ENCODE measurements at places on chromosomes 2 and 18. TPM values are rescaled to one million over a fixed set of nuclear protein-coding genes. Genes with fewer than 3 reads are reported as not detected.

DNA sequence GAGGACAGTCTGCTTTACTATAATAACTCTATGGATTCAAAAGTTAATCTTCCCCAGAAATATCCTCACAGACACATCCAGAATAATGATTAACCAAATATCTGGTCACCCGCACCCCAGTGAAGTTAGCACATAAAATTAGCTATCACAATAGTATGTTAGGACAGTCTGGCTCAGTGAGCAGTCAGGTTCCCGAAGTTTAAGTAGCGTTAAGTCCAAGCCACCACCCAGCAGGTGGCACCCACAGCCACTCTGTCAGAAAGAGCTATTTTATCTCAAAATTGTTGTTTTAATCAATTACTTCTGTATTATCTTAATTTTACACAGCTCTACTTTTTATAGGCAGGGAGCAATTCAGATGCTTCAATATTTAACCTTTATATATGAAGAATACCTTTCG lies 537.5 kb downstream of the MBD2 start:
- DNase-seq: no peak
- no peak overlapping the region for H3K4me3 ChIP-seq
- no peaks in the 10 kb centered on the region for H3K4me1 ChIP-seq
- no peak overlapping the region for H3K27ac ChIP-seq
- H3K36me3 ChIP-seq: no peaks in the 10 kb centered on the region
- H3K27me3 ChIP-seq: peaks cover 11% of the 10 kb centered on the region

DNA sequence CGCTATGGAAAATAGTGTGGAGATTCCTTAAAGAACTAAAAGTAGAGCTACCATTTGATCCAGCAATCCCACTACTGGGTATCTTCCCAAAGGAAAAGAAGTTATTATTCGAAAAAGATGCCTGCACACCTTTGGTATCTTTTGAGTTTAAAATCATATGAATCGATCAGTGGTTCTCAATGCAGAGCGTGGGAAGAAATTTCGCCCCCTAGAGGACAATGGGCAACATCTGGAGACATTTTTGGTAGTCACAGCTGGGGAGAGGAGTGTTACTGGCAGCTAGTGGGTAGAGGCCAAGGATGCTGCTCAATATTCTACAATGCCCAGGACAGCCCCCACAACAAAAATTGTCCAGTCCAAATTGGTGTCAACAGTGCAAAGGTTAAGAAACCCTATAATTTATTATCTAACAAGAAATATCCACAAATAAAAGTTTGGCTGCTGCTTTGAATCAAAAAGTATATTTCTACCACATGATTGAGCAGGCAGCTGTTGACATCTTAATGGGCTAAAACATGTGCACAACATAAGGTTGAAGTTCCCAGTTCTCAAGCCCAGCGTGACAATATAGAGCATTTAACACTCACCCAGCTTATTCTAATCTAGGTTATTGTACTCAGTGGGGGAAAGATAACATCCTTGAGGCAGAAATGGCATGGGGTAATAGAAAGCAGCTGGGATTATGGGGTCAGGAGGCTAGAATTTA lies 425.7 kb downstream of the LRATD1 start:
- H3K27me3 ChIP-seq: peaks cover 14% of the 10 kb centered on the region
- H3K4me3 ChIP-seq: no peak overlapping the region
- no peak overlapping the region for H3K27ac ChIP-seq
- peak; percentile 53 for DNase-seq
- H3K4me1 ChIP-seq: no peaks in the 10 kb centered on the region
- H3K36me3 ChIP-seq: no peaks in the 10 kb centered on the region

GRCh38 chr2:128197059-128197458 lies 106.1 kb downstream of the UGGT1 start:
- DNase-seq: no peak
- no peak overlapping the region for H3K27ac ChIP-seq
- H3K4me1 ChIP-seq: no peaks in the 10 kb centered on the region
- H3K36me3 ChIP-seq: peaks cover 14% of the 10 kb centered on the region
- H3K27me3 ChIP-seq: no peaks in the 10 kb centered on the region
- no peak overlapping the region for H3K4me3 ChIP-seq

DNA sequence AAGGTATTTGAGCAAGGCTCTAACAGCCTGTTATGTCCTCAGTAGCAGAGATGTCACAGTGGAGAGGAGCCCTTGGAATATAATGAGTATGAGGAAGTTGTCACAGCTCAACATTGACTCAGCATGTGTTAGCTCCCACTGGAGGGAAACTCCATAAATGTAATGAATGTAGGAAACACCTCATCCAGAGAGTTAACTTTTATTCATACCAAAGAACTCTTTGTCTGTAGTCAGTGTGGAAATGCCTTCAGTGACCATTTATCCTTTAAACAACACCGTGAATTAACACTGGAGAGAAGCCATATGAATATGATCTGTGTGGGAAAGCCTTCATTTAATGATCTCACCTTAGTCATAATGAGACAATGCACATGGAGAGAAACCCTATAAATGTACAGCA lies 59.7 kb downstream of the CYP1B1 start:
- no peaks in the 10 kb centered on the region for H3K27me3 ChIP-seq
- no peak overlapping the region for H3K4me3 ChIP-seq
- no peak overlapping the region for H3K27ac ChIP-seq

PLEK gene
- total RNA-seq: not detected

ALPP gene
- total RNA-seq: 0.35 TPM

Measured in MCF 10A (cell line).